Effector memory CD4-positive, alpha-beta T cell (primary cell): ENCODE measurements at places on chromosomes 7 and 10.

GRCh38 chr7:101739775-101740398 lies 77.5 kb upstream of the CUX1 start:
- no peak for DNase-seq

- no peak for DNase-seq
These were observed 148.4 kb downstream of the TMEM26 start for GRCh38 chr10:61304746-61305145.

GRCh38 chr7:80984619-80985018 lies 65.8 kb upstream of the SEMA3C start:
- no peak for DNase-seq

DNA sequence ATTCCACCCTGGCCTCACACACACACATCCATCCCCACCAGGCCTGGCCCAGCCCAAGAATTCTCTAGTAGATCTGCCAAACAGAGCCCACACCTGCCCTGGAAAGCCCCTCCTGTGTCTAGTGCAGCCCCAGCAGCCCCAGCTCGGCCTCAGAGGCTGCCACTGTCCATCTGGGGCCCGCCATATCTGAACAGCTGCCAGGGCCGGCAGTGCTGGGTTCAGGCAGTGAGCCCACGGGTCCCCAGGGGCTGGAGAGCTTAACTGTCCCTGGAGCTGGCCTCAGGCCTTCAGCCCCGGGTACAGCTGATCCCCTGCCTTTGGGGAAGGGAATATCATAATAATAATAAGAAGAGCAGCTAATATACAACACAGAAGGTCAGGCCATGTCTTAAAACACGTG lies 574 bp downstream of the MYL10 start:
- no peak for DNase-seq

GRCh38 chr7:92671505-92672169 lies 81.4 kb upstream of the FAM133B start:
- no peak for DNase-seq

- no peak for DNase-seq
These were observed 997 bp upstream of the LDB1 start for GRCh38 chr10:102120991-102121738.

GRCh38 chr7:13829914-13830900 lies 159.3 kb downstream of the ETV1 start:
- no peak for DNase-seq

DNA sequence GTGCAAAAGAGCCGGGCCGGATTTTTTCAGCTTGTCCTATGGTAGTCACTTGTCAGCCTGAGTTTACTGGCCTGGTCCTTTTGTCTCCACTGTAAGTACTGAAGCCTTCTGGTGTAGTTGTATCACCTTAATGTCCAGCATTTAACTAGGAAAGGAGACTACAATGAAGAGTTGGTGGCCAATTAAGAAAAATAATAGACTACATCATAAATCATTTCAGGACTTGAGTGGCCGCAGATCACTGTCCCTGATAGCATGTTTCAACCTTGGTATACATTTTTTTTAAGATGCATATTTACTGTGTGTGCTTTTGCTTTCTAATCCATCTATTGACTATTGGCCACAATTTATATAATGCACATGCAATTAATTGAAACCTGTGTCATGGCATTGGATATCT lies 6.1 kb downstream of the FZD1 start:
- no peak for DNase-seq

DNA sequence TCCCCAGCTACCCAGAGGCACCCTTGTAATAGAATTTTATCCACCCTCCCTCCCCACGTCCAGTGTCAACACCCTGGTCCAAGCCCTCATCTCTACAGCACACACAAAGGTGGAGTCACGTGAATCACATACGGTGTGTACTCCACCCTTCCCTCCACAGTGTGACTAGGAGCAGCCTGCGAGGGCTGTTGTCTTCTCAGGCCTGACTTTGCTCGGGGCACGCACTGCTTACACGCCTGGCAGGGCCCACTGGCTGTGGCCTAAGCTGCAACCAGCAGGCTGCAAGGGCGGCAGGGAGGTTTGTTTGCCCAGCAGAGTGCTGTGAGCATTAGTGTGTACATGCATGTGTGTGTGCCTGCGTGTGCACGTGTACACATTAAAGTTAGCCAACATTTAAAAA lies 93.7 kb downstream of the COBL start:
- no peak for DNase-seq

GRCh38 chr7:112140600-112140999 lies 65.6 kb downstream of the DOCK4 start:
- DNase-seq, result no peak

DNA sequence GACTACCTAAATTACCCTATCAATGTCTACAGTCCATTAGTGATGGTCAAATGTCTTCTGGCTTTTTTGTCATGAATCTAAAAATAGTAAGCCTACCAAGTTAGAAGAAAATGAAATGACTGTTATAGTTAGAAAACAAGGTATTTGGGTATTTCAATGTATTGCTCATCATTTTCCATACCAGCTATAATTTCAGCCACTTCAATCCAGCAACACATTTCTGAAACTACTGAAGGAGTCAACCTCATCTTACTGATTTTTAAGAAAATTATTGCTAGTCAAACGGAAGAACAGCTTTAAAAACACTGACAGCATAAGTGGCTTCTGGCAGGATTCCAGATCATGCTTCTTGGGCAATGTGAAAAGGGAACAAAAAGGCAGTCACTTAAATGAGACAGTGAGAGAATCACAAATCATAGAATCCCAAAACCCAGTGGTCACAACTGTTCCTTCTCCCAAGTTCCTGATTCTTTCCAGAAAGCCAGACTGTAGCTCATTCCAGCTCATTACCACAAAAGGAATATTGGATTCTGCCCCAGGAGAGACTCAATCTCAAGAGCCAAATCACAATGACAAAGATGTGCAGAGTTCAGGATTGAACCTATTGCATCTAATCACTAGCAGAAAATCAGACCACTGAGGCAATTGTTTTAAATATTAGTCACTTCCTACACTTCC lies 61.2 kb upstream of the LRRN3 start:
- DNase-seq, result no peak

DNA sequence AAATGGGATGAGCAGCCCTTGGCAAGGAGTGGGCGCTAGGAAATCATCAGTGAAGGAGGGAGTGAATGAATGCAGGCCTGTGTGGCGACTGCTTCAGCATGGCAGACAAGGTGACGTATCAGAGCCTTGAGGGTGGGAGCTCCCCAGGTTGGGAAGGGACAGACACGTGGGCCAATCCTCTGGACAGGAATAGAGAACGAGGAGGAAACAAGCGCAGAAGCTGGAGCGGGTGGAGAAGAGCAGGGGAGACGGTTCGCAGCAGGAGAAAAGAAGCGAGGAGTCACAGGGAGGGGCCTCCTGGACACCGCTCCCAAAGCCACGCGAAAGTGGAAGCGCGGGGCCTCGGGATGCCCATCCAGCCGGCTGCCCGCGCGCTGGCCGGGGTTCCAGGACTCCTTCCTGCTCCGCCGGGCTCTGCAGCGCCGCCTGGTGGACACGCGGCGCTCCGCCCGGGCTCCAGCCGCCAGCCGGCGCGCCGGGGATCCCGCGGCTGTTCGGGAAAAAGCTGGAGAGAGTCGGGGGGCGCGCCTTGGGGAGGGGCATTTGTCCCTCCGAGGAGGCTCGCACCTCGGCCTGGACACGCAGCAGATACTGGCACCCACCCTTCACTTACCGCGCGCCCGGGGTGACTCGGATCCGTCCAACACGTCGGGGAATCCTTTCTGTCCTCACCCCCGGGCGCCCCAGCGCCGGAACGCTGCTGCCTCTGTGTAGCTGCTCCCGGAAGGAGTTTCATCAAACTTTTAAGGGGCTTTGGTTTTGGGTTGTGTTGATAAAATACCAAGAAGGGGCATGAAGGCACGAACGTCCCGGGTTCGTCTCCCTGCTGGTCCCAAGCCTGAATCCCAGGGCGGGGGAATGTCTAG lies 6.3 kb downstream of the ZNF503 start:
- DNase-seq, result no peak
